Stimulated activated CD4-positive, alpha-beta T cell treated with anti-CD3 and anti-CD28 coated beads, Interleukin-4, amount 100 ng/mL, for 4 hours (primary cell): ENCODE measurements at places on chromosomes 2 and 18.

- no peak for DNase-seq
Measured at GRCh38 chr2:58700591-58700990, 459.5 kb upstream of the FANCL start.

GRCh38 chr2:230953845-230954244 lies 28.8 kb upstream of the GPR55 start:
- DNase-seq: no peak

- no peak for DNase-seq
Measured at GRCh38 chr2:205868773-205869333, 186.6 kb downstream of the NRP2 start.

- DNase-seq: no peak
Measured at GRCh38 chr2:234841321-234842015, 110.3 kb upstream of the SH3BP4 start.

- DNase-seq: no peak
Measured at GRCh38 chr2:187783446-187783845, 229.2 kb upstream of the TFPI start.

DNA sequence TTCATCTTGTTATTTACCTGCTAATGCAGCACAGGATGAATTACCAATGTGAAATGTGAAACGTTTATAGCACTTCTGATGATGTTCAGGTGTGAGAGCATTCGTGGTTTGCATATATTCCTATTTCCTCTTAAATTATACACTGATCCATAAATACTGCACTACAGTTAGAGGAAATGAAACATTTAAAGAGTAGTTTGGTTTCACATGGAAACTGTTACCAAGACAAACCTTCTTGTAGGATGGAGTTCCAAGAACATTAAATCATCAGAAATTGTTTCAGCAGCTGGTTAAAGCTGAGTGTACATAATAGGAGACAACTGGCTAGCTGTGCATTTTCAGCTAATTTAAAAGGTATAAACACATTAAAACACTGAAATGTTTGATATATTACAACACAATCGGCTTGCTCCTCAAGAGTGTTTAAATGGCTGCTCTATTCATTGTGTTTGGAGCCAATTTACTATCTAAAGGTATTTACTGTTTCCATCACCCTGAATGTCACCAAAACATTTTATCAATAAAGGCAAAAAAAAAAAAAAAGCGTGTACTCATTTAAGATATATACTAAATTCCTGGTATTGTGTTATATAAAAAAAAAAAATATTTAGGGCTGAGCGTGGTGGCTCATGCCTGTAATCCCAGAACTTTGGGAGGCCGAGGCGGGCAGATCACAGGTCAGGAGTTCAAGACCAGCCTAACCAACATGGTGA lies 100.6 kb downstream of the DYM start:
- DNase-seq: no peak
